NAMALWA (cell line): ENCODE measurements at places on chromosomes 16 and 17.
A peak's percentile ranks its signal among the peaks of the same experiment; 100 is the strongest.

DNA sequence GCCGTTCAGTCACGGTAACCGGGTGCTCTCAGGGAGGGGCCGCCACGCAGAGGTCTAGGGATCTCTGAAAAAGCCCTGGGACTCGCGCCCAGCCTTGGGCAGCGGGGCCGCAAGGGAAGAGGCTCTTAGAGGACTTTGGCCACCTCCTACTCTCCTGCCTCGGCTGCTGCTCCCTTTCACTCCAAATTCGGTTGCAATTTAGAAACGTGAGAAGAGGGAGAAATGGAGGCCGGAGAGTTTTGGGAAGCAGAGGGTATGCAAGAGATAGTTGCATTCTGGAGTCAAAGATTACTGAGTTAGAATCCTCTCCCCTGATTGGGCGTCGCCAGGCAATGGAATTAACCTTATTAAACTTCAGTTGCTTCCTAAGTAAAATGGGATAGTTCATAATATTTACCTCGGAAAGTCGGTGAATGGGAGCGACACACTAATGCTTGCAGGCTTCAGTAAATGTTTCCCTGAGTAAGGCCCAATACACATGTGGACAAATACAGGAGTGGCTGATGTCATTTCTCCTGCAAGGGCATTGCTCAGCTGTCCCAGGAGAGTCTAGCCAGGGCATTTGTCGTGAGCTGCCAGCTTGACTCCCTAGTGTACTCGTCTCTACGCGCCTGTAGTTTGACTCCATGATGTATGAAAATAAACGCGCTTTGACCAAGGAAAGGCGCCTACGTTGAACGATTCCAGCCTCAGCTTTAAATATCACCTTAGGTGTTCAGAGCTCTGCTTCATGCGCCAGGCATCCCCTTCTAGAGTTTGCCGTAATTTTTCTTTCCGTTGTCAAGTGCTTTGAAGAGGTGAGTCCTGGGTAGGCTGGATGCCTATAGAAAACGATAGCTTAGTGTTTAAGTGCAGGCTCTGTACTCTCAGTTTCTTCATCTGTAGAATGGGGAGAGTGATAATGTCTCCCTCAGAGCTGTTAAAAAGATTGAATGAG lies 667 bp downstream of the OGFOD1 start:
- DNase-seq: peak; percentile 19

DNA sequence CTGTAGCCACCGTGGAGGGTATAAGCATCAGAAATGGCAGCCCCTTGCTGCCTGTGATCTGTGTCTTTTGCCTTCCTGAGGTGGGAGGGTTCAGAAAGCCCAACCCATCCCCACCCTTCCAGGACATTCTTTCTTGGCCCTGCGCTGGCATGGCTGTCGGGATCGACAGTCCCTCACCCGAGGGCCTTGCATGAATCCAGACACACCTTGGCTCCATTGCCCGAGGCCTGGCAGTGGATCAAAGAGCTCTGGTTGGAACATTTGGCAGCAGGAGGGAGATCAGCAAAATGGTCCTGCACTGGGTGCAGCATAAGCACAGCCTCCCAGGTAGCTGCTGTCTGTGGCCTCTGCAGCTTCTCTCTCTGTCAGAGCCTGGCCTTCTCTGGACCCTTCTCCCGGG lies 246.6 kb upstream of the MAF start:
- DNase-seq: no peak

GRCh38 chr17:62219221-62219899 lies 154.3 kb upstream of the MED13 start:
- DNase-seq: no peak

GRCh38 chr17:8776248-8776647 lies 17.9 kb upstream of the SPDYE4 start:
- DNase-seq: no peak

DNA sequence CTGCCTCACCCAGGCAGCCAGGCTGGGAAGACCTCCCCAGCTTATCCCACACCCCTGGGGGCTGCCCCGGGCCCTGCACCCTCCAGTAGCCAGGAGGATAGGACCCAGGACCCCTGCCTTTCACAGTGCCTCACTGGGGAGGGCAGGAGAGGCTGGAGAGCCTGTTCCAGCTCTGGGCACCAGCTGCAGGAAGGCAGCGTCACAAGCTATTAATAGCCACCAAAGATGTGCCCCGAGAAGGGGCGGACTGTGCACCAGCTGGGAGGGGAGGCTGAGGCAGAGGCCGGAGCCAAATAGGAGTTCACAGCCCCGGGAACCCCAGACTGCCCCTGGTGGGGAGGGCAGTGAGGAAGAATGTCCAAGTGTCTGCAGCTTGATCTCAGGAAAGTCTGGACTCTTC lies 8.8 kb downstream of the SBK1 start:
- no peak for DNase-seq

- no peak for DNase-seq
Measured at GRCh38 chr17:7207120-7208001, 12.3 kb downstream of the DLG4 start.

- no peak for DNase-seq
Measured at GRCh38 chr16:85983064-85983463, 84.1 kb downstream of the IRF8 start.

DNA sequence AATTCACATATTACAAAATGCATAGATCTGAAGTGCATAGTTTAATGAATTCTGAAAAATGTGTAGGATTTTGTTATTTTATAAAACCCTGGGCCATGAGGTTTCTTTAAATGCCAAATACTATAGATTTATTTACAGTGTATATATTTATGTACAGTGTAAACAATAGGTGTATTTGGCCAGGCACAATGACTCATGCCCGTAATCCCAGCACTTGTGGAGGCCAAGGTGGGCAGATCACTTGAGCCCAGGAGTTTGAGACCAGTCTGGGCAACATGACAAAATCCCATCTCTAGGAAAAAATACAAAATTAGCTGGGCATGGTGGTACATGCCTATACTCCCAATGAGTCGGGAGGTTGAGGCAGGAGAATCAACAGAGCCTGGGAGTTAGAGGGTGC lies 249.4 kb downstream of the PRKCA start:
- DNase-seq: no peak

- DNase-seq: no peak
Measured at GRCh38 chr16:21097151-21097550, 53.5 kb downstream of the DNAH3 start.

DNA sequence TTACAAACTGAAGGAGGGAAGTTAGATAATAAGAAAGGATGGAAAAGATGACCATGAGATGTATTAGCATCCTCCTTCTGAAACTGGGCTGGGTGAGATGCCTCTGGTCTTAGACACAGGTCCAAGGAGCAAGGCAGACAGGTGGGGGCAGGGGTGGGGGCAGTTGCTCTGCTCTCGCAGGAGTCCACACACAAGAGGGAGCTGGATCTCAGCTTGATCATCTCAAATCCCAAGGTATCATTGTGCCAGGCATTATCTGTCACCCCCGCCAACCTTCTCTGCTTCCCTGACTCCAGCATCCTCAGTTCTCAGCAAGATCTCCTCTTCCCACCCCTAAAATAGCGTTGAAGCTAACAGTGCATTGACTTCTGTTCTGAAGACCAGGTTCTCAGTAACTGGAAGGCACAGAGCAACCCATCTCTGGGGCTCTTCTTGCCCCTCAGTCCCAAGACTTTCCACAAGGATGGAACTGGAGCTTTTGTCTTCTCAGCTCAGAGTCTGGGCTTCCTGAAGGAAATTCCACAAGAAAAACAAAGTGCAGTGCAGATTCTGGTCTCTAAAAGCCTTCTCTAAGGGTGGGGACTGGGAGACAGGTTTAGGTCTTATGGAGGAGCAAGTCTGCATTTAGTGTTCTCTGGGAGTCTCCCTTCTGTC lies 1.6 kb downstream of the FLOT2 start:
- no peak for DNase-seq

DNA sequence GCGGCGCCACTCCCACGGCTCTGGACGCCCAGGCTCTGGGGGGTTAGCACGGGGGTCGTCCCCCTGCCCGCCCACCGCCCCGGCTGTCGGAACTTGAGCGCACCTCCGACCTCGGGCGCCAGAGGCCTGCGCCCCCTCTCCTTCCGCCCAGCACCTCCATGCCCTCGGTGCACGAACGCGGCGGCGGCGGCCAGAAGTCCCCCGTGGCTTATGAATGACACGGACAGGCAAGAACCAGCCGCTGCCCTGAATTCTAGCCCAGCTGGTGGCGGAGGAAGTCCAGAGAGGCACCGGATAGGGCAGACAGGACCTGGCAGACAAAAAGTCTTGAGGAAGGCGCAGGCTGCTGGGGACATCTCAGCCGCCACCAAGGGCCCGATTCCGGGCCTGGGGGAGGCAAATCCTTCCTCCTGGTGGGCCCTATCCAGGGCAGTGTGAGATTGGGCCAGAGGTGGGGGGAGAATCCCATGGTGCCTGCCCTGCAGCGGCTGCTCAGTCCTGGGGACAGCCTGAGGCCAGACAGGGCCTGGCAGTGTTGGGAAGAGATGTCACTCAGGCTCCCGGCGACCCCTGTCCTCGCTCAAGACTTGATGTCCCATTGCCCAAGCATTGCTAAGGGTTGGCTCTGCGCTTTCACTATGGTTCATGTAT lies 897 bp upstream of the CYGB start:
- no peak for DNase-seq

DNA sequence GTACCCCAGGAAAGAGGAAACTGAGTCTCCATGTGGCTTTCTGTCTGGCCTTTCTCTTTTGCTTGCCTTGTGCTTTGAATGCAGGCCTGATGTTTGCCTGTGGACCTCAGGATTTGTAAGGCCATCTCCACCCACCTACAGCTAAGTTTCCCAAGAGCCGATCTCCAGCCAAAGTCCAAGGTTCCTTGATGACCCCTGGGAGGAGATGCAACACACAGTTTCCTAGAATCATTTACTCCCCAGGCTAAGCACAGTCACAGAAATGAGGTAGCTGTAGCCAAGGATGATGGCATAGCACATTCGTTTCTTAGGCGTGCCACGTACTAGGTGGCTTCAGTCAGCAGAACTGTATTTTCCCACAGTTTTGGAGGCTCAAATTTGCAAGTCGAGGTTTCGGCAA lies 595.4 kb downstream of the MAF start:
- no peak for DNase-seq

DNA sequence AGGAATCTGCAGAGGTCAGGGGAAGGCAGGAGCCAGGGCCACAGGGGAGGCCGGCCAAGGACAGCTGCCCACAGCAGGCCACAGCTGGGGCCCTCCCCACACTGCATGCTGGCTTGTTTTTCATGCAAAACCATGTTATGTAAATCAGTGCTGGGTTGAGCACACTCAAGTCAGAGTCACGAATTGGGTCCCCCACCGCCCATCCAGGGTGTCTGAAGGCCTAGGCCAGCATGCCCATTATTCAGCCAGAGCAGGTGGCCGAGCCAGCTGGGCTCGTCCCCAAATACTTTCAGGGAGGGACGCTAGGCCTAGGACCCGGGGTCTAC lies 51.2 kb upstream of the TOB1 start:
- DNase-seq: peak; percentile 54

DNA sequence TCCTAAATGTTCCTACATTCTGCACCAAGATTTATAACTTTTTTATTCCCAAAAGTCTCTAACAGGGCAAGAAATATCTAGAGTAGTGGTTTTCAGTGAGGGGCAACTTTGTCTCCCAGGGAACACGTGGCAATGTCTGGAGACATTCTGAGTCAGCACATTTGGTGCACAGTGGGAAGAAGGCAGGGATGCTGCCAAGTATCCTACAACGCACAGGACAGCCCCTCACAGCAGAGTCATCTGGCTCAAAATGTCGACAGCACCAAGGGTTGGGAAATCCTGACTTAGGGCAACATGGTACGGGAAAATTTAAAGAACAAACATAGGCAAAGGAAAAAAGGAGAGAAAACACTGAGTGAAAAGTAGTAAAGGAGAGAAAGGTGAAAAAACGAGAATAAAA lies 61.8 kb downstream of the SMG6 start:
- DNase-seq: no peak

DNA sequence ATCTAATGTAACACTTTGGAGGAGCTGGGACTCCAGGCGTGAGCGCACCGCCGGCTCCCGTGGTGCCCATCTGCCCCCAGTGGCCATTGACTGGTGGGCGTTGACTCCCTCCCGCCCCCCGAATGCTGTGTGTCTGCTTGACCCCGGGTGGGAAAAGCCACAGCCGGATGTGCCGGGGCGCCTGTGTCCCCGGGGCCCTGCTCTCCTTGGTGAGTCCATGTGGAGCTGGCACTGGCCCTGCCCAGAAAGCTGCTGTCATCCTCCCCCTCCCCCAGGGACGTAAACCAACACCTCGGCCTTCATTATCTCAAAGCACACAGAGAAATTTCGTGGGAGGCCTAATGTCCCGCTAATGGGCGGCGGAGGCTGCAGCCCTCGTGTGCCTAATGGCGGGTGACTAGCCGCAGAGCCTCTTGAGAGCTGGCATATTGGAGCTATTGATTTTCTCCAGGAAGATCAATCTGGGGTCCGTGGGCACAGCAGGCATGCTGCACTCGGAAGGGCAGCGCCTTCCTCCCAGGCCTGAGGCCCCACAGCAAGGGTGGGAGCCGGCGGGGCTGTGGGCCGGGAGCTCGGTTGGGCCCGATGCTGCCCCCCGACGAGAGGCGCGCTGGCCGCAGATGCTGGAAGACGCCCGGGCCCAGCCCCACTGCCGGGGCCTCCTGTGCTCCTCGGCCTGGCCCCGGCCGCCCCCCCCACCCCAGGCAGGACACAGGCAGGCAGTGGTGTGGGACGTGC lies 4.0 kb upstream of the PERCC1 start:
- no peak for DNase-seq

DNA sequence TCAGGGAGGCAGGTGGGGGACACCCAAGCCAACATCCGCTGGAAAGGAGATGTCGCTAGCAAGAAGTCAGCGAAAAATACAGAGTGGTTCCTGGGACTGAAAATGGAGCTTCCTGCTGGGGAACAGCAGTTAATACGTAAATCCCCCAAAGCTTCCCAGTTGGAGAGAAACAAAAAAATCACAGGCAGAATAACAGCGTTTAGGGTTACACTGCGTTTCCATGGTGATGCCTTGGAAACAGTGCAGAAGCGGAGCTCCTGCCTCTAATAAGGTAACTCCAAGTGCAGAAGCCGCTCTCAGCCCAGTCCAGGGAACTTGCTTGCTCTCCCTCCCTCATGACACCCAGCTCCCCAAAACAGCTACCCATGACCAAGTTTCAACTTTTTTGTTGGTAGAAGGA lies 73.4 kb downstream of the PLD6 start:
- no peak for DNase-seq

GRCh38 chr17:2401426-2402221 lies 764 bp upstream of the MNT start:
- peak; percentile 95 for DNase-seq

GRCh38 chr16:81716478-81717225 lies 62.4 kb upstream of the PLCG2 start:
- peak; percentile 30 for DNase-seq

DNA sequence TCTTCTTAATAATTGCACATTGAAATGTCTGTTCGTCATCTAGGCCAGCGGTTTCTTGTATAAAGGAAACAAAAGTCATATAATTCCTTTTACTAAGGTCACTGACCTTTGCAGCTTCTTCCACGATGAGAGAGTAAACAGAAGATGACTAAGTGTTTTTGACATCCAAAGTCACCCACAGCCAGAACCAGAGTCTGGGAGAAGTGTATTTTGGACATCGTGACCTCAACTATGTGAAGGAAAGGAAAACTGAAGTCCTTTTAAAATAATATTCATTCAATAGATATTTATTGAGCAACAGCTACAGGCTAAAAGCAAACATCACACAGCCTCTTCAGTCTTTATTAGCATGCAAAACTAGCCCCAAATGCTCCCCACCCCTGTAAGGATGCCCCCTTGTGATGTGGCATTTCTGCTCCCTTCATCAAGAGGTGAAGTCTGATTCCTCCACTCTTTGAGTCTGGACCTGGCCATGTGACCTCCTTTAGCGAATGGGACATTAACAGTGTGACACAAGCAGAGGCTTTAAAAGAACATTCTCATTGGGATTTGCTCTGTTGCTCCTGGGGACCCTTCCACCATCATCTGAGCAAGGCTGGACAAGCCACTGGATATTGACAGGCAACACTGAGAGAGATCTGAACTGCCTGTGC lies 8.1 kb upstream of the PMP22 start:
- no peak for DNase-seq
